ENCODE measurements at places on chromosomes 6 and 20.

DNA sequence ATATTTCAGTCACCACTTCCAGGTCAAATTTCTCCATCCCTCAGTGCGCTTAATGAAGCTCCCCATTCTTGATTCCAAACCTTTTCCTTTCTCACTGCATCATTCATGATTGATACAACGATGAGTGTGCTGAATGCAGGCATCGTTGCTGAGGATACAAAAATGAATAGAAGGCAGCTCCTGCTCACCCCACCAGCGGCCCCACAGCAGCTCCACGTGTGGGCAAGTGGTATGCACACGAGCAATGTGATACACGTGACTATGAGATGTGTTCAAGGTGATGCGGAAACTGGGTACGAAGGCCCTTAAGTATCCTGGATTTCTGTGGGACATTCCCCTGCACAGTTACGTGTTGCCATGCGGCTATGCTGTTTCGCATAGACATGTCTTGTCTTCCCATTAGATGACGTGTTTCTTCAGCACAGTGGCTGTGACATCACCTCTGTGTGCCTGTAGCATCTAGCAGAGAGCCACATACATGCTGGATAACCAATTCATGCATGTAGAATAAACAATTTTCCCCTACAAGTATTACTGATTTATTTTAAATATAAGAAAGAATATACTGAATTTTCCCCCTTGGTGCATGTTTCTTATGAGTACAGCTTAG is 260.5 kb upstream of the AGPAT4 start:
- no peak for DNase-seq

DNA sequence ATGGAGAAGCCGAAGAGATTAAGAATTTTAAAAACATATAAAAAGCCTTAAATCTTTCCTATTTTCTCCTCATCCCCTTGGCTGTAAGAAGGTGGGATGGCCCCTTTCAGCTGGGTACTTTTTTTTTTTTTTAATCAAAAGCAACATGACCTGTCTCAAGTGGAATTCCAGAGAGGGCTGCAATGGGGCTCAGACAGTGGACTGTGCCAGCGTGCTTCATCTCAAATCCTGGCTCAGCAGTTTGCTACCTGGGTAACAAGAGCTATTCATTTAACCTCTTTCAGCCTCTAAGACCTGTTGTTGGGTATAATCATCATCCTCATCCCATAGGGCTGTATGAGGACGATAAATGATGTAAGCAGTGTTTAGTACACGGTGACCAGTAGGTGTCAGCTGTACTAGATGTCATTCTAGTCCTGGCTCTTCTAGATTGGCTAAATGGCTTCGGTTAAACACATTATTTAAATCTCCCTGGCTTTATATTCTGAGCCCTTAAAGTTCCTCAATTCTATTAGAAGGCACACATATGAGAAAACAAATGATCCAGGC is 6.9 kb upstream of the PPP1R3G start:
- DNase-seq, result no peak

DNA sequence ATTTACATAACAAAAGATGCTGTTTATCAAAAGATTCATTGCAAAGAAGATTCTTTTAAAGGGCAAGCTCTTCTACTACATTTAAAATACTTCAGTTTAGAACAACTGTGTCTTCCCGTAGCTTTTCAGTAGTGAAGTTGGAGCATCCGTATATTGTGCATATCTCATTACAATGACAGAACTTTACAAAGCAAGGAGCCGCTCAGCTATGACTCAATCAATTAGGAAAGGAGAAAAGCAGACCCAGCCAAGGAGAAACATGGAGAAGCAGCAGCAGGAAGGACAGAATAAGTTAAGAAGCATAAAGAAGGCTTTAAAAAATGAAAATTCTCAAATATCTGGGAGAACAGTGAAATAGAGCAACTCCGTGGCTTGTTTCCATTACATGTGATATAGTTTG is 132.6 kb upstream of the SMLR1 start:
- no peak for DNase-seq

- DNase-seq, result no peak
Observed at GRCh38 chr6:5201271-5201670, 59.5 kb downstream of the LYRM4 start.

GRCh38 chr20:63781181-63781580 is 41.6 kb downstream of the SLC2A4RG start:
- DNase-seq, result no peak

All from AG09319 (cell line).